ENCODE measurements at places on chromosomes 5 and 9. TPM values are rescaled to one million over a fixed set of nuclear protein-coding genes. Genes with fewer than 3 reads are reported as not detected.
A peak's percentile ranks its signal among the peaks of the same experiment; 100 is the strongest.

- no peak for DNase-seq
These were observed 43.1 kb upstream of the IGFBPL1 start for GRCh38 chr9:38467404-38467803.

Gene LARP1
- polyA plus RNA-seq = 118 TPM

Gene PKD2L2
- 0.82 TPM for polyA plus RNA-seq

Gene TMEM215
- polyA plus RNA-seq = 1.9 TPM

Gene CAVIN4
- polyA plus RNA-seq = 253 TPM

GRCh38 chr9:111644195-111644772 lies 13.2 kb downstream of the DNAJC25 start:
- no peak for DNase-seq

Gene SLC27A6
- not detected for polyA plus RNA-seq

GRCh38 chr9:120374817-120375216 lies 205.2 kb downstream of the CDK5RAP2 start:
- DNase-seq = no peak

GRCh38 chr9:94703488-94704140 lies 22.9 kb upstream of the AOPEP start:
- no peak for DNase-seq

GRCh38 chr9:126869368-126869767 lies 8.9 kb downstream of the ZBTB34 start:
- no peak for DNase-seq

DNA sequence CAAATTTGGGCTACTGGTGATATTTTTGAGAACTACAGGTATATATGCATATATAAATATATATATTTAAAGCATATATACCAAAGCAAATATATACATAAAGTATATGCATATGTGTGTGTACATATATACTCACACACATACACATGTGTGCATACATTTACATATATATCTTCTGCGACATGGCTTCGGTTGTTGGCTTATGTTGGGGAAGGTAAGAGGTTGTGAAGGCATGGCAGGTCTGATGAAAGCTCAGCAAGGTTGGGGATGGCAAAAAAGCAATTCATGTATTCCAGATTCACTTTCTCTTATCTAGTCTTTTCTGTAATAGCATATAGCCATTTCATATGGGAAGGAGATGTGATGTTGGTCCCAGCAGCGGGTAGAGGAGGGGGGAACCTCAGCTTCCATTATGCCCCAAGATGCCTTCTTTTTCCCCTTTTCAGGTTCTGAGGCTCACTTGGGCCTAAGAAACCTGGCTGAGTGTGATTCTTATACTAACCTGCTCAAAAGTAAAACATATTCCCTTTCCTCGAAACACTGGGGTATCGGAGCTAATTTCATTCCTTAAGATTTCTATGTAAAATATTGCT lies 201.7 kb downstream of the MEF2C start:
- no peak for DNase-seq

Gene MUSK
- polyA plus RNA-seq = 16.7 TPM

GRCh38 chr5:93916872-93917271 lies 175.5 kb upstream of the POU5F2 start:
- DNase-seq = no peak

Gene EHMT1
- polyA plus RNA-seq = 36.6 TPM

Gene NTMT1
- polyA plus RNA-seq = 37.4 TPM

DNA sequence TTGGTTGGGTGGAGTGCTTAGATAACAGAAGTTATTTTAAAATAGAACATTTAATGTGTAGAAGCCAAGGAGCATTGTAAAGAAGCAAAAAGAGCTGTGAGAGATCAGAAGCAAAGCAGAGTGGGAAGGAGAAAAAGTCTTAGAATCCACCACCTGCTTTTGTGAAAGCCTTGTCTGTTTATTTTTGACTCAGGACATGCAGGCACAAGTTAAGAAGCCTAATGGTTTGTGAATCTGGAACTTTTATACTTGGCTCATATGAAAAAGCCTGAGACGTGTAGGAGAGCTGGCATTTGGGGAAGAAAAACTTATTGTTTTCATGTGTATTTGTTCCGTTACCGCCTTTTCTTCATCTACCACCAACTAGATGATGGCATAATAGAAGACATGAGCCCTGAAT lies 38.5 kb upstream of the ITGA2 start:
- no peak for DNase-seq

Gene HMCN2
- not detected for polyA plus RNA-seq

GRCh38 chr9:30628915-30629567 lies 1755.4 kb upstream of the ACO1 start:
- DNase-seq = no peak

GRCh38 chr9:652914-653313 lies 188.6 kb upstream of the DMRT1 start:
- peak; percentile 66 for DNase-seq

Gene S1PR3
- 36.1 TPM for polyA plus RNA-seq

- no peak for DNase-seq
These were observed 73.9 kb downstream of the PIK3R1 start for GRCh38 chr5:68289498-68289897.

DNA sequence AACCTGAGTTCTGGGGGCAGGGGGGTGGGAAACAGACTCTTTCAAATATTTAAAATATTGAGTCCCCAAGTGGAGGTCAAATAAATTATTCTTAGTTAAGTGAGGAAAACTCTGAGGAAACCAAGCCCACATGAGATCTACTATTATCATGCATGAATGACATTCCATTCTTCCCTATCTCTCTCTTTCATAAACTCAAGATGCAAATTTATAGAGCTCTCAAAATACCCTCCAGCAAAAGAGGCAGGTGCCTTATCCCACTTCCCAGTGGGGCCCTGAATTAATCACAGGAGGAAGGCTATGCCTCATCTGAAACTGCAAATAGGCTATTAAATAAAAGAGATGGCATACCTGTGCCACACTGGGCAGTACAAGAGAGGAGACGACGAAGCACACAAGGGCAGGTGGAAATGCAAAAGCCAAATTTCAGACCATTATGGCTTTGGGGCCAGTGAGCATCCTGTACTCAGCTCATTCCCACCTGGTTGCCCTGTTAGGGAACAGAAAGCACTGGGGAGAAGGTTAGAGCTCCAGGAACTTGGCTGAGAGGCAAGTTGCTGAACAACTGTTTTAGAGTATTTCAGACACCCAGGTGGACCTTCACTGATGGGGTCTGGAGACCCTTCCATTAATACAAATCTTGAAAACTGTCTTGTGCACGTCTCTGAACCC lies 102.2 kb upstream of the EQTN start:
- no peak for DNase-seq

Gene FOXE1
- polyA plus RNA-seq = not detected

Gene DMGDH
- 2.1 TPM for polyA plus RNA-seq

Measured in muscle of arm (tissue), 14 donors.